ENCODE measurements at places on chromosomes 1 and 21.

GRCh38 chr1:58739856-58740466, 40.1 kb upstream of the MYSM1 start:
- DNase-seq = no peak

DNA sequence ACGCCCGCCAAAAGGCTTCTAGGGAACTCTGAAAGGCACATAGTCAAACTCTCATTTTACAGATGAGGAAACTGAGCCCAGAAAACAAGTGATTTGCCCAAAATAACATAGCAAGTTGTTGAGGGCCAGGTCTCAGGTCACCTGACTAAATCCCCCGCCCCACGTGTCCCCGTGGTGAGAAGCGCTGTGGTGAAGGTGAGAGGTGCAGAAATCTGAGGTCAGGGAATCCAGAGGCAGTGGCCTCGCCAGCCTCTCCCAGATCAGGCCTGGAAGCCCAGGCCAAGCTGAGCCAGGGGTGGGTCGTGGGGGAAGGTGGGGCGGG, 5.1 kb downstream of the HDGF start:
- no peak for DNase-seq

GRCh38 chr21:44515359-44516165, 24.4 kb downstream of the KRTAP10-1 start:
- no peak for DNase-seq

DNA sequence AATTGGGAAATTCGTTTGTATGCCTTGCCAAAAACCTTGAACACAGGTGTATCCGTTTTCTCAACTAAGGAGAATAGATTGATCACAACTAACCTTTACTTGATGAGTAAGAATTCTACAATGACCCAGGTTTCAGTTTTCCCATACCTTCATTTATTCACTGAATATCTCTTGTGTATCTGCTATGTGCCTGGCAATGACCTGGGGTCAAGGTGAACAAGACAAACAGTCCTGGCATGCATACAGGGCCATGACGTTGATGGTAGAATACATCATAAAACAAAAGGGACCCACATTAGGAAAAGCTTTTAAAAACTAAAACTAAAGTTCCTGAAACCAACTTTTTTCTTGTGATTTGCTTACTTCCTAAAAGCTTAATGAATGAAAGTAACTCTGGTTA, 32.1 kb upstream of the EXOSC10 start:
- DNase-seq = no peak

GRCh38 chr1:241660424-241660972, 8.4 kb downstream of the WDR64 start:
- DNase-seq = no peak

- no peak for DNase-seq
Measured at GRCh38 chr1:3898994-3899753, 898 bp downstream of the C1orf174 start.

GRCh38 chr1:224054611-224055010, 59.3 kb upstream of the FBXO28 start:
- DNase-seq = no peak

DNA sequence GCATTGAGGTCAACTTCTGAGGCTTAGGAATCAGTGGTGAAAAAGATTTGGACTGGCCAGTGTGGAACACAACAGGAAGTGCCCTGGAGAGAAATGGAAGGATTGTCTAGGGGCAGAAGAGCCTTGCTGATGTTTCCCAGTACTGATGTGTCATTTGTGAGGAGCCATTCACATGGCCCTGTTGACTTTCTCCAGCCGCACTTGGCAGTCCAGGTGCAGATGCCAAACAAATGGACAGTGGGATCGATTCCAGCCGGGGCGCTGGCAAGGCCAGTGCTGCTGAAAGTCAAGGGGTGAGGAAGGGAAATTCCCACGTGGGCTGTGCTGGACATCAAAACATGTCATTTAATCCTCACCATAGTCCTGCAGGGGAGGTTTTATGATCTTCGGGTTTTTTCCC, 4.9 kb upstream of the TRIM63 start:
- no peak for DNase-seq
